Kidney epithelial cell (primary cell): ENCODE measurements at places on chromosomes 7 and 10.

- no peak for DNase-seq
Observed at GRCh38 chr7:108094346-108094745, 35.8 kb downstream of the LAMB4 start.

GRCh38 chr7:129635300-129636029 is 23.9 kb downstream of the NRF1 start:
- peak; percentile 31 for DNase-seq

DNA sequence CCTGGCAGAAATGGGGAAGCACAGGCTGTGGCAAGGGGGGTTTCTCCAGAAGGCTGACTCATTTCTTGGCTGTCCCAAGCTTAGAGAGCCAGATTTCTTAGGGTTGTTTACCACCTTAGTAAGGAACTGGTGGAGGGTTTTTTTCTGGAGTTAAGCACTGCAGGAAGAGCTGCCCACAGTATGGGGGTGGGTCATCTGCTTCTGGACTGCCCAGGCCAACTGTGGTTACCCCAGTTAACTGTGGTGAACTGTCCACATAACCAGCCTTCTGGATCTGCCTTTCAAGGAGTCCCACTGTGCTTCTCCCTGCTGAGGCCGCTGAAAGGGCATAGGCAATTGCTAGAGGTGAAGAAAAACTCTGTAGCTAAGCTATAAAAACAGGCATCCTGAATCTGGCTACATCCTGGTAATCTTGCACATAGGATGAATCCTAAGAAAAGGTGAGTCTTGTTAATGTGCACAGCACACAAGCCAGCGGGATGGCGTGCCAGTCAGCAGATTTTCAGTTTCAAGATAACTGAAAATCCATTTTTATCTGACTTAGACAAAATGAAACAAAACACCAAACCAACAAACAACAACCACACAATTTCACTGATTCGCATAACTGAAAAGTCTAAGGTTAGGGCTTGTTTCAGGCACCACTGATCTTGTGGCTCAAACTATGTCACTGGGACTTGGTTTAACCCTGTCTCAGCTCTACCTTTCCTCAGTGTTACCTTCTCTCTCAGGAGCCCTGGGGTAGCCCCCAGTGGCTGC is 21.6 kb upstream of the TSPAN33 start:
- no peak for DNase-seq

- DNase-seq, result no peak
Observed at GRCh38 chr10:11257440-11258090, 239.9 kb downstream of the CELF2 start.

DNA sequence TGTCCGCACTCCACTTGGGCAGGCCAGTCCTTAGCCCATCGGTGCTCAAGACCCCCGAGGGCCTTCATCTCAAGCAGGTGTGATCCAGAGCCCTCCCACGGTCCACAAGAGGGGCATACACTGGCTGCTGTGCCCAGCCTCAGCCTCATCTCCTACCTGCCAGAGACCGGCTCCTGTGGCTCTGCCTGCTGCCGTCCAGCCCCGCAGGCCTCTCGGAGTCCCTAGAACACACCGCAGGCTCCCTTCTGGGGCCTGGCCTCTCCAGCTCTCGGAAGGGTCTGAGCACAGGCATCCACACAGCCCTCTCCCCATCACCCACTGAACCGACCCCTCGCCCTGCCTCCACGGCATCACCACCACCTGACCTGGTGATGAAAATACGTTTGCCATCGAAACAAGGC is 147.4 kb downstream of the PRKAG2 start:
- no peak for DNase-seq

DNA sequence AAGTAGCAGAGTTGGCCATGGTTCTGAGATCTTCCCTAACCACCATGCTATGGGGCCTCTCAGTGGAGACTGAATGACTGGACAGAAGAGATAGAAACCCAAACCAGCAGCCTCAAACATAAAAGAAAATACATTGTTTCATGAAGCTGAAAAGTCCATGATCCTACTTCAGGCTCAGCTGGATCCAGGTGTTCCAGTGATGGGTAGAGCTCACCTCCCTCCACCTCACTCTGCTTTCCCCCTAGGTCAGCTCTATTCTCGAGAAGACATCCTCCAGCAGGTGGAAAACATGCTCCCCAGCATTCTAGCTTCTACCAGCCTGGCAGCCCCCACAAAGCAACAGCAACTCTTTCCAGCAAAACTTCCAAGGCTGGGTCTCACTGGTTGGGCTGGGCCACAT is 132.1 kb downstream of the OAT start:
- DNase-seq, result no peak

DNA sequence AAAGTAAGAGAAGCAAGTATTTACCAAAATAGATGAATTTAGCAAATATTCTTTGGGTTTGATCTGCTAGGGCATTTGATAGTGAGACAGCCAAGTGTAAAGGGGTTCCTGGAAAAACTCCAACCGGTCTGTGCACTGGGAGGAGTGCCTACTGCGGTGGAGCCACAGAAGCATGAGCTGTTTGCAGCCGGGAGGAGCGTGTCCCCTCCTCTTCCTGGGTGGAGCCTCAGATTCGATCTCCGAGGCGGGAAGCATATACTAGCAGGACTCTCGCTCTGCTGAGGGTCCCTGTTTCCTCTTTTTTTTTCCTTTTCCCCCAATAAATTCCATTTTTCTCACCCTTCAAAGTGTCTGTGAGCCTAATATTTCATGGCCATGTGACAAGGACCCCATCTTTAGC is 45.1 kb upstream of the MET start:
- DNase-seq, result no peak

DNA sequence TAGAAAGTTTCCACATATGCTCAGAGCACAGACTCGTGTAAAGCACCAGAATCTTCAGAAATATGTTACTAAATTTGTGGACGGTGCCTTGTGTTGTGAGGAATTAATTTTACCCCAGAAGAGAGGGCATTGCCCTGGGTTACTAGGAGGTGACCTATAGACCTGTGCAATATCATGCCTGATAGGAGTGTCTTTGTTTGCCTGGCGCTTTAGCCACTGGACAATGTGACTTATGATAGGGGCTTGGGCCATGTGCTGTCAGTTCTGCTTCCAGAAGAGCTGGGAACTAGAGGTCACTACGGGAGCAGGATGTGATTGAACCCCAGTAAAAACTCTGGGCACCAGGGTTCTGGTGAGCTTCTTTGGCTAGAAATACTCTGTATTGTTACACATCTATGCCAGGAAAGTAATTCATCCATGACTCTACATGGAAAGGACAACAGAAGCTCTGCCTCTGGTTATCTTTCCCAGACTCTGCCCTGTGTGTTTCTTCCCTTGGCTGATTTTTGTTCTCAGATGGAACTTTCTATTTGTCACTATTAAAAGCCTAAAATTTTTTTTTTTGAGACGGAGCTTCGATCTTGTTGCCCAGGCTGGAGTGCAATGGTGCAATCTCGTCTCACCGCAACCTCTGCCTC is 75.5 kb downstream of the SIRT1 start:
- no peak for DNase-seq

DNA sequence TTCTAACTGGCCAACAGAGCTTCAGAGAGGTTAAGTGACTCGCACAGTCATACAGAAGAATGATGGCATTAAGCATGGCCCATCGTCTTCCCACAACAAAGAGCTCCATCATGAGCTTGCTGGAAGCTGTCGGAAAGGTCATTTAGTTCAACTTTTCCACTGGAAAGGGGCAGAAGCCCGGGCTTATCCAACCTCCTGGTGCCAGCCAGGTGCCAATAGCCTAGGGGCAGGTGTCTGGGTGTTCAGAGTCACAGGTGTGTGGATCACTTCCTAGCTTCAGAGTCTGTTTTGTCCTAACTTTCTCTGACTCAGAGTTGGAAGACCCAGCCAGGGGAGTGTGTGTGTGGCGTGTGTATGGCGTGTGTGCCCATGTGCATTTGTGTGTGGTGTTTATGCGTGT is 1.3 kb upstream of the TRPV6 start:
- no peak for DNase-seq

DNA sequence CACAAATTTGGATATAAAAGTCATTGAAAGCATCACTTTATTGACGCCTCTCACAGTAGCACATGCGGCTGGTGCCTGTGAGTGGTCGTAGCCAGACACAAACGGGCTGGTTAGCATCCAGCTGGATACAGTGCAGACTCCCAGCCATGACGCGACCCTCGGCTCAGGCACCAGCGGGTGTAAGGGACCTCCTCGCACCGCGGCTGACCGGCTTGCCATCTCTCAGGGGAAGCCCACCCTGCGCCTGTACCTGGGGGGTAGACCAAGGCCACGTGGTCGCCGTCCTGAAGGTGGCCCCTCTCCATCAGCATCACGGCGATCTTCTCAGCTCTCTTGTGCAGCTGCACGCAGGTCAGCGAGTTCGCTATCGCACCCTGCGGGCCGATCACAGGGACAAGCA is 213.8 kb downstream of the ZMYND11 start:
- DNase-seq, result no peak

DNA sequence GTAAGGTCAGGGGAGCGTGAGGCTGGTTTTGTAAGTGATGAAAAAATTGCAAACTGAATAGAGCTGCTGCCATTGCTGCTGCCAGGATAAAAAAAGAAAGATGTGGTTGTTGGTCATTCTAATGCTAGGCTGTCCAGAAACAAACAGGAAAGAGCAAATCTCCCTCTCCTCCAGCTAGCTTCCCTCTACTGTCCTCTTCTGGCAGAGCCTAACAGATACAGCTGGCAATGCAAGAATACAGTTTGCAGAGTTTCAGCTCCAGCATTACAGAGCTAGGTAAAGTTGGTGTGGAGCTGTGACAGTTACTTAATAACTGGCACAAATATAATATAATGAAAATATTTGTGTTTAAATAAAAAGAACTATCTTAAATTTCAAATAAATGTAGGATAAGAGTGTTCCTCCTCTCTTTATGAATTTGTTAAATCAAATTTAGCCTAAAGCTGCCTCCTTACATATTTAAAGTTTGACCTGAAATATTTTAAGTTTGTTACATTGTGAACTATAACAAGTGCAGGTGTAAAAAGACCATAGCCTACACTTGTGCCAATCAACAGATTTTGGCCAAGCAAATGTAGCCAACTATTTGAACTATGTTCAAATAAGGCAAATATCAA is 407.7 kb downstream of the SH2D4B start:
- no peak for DNase-seq

GRCh38 chr10:17037910-17038309 is 91.7 kb downstream of the CUBN start:
- DNase-seq, result no peak

DNA sequence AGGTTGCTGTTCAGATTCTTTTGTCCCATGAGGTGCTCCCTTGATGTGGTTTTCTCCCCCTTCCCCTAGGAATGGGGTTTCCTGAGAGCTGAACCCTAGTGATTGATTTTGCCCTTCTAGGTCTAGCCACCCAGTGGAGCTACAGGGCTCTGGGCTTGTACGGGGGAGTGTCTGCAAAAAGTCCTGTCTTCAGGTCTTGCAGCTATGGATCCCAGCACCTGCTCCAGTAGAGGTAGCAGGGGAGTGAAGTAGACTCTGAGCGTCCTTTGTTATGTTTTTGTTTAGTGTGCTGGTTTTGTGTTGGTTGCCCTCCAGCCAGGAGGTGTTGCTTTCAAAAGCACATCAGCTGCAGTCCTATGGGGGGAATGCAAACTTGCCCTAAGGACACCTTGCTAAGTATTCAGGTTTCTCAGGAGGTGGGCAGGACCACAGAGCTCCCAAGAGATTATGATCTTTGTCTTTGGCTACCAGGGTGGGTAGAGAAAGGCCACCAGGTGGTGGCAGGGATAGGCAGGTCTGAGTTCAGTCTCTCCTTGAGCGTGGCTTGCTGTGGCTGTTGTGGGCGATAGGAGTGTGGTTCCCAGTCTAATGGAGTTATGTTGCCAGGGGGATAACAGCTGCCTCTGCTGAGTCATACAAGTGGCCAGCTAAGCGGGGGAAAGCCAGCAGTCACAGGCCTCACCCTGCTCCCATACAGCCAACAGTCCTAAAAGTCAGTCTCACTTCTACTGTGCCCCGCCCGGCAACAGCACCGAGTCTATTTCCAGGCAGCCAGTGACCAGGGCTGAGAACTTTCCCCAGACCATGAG is 92.4 kb upstream of the JCAD start:
- DNase-seq, result peak; percentile 75

DNA sequence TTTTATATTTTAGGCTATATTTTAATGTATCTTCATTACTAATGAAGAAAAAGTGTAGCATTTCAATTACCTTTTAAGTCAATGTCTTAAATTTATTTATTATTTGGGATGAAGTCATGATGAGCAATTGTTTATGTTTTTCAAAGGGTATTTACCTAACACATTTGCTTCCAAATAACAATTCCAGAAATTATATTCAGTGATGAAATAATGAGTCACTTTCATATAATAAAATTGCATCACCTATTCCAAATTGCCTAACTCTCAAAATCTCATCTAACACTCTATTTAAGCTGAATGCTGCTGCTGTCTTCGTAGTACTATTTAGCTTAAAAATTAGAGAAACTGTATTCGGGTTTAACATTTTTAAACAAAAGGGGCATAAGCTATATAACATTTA is 97.7 kb downstream of the PRKG1 start:
- DNase-seq, result no peak

- no peak for DNase-seq
Observed at GRCh38 chr10:89479771-89480446, 55.5 kb downstream of the SLC16A12 start.

- DNase-seq, result no peak
Observed at GRCh38 chr10:43190775-43191174, 52.5 kb downstream of the CSGALNACT2 start.

DNA sequence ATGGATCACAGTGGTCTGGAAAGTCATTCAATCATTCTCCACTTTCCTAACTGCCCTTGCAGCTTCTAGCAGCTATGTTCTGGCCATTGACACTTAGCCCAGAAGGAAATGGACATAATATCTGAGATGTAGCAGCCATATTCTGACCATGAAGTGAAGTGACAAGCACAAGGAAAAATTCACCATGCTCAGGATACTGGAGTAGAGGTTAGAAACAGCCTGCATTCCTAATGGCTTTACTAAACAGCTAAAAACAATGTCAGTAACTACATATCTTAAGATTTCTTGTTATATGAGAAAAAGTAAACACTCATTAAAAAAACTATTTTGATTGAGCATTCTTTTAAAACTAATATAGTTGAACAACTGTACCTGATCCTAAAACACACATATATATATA is 443.8 kb downstream of the MAGI2 start:
- no peak for DNase-seq

DNA sequence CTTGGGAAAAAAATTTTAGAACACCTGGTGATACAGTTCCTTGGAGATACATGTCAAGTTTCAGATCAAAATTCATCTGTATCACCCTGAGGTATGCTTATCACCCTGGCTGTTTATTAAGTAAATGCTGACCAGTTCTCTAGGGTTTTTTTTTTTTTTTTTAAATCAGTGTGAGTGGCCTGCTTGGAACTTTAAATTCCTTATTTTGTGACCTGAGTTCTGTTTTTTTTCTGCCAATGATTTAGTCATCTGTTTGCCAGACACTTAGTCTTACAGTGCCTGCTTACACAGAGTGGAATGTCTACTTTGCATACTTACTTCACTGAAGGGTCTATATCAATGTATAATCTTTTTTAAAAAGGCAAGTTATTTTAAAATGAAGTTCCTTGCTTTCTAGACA is 1.8 kb downstream of the TSPAN13 start:
- DNase-seq, result no peak

GRCh38 chr10:93568105-93568390 is 1.6 kb downstream of the FFAR4 start:
- no peak for DNase-seq

- no peak for DNase-seq
Observed at GRCh38 chr7:115475206-115475605, 553.3 kb downstream of the MDFIC start.

GRCh38 chr10:49733866-49734265 is 28.3 kb downstream of the OGDHL start:
- DNase-seq, result no peak
